ENCODE measurements at places on chromosomes 7 and 10. TPM values are rescaled to one million over a fixed set of nuclear protein-coding genes. Genes with fewer than 3 reads are reported as not detected.

The UPK3B gene
- total RNA-seq, result 0.46 TPM

The CUBN gene
- 3.4 TPM for total RNA-seq

The CLRN3 gene
- total RNA-seq, result not detected

The PNLIPRP2 gene
- not detected for total RNA-seq

The CYP3A7 gene
- not detected for total RNA-seq

The PRRT4 gene
- 0.13 TPM for total RNA-seq

Data from smooth muscle cell of the pulmonary artery (primary cell).